ENCODE measurements at places on chromosomes 12 and 14.
A peak's percentile ranks its signal among the peaks of the same experiment; 100 is the strongest.

DNA sequence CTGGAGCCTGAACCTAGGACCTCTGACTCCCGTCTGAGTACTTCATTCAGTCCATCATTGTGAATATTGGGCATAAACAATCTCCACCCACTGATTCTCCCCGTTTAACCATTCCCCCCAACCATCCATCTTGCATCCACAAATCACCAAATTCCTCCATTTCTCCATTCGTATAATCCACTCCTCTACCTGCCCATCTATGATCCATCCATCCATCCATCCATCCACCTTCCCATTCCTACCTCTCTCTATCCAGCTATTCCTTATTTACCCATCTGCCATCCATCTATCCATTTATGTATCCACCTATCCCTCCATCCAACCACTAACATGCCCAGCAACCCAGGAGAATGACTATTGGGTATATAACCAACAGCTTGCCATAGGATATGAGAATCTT, 87.5 kb downstream of the CALM1 start:
- ATAC-seq: no peak

- ATAC-seq: no peak
Observed at GRCh38 chr12:129544716-129545115, 359.1 kb downstream of the TMEM132D start.

GRCh38 chr14:70011708-70012107, 132.5 kb downstream of the SMOC1 start:
- no peak for ATAC-seq

DNA sequence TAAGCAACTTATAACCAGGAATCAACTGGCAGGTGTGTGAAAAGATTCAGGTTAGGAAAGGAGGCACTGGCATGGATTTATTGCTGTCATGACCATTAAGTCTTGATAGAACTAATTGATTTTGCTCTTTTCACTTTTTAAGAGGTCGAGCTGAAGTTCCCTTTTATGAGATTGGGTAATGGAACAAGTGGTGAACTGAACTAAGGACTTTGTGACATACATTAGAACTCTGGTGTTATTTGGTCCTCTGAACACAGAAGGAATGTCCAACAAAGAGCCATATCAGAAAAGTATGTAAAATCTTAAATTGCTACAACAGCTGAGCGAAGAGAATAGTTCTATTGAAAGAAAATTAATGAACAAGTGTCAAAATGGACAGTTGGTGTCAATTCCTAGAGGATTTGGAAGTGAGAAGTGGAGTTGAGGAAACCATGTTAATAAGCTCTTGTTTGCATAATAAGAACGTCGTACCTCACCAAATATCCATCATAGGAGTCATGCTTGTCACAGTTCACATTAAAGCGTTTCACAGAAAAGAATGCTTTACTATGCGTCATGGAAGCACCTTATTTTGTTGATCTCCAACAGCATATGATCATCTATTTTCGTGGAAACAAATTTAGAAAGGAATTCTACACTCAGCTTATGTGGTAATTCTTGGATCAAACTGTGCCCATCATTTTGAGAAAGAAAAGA, 8.4 kb upstream of the MYF6 start:
- no peak for ATAC-seq

- ATAC-seq: no peak
Observed at GRCh38 chr12:2334689-2335088, 281.9 kb downstream of the CACNA1C start.

DNA sequence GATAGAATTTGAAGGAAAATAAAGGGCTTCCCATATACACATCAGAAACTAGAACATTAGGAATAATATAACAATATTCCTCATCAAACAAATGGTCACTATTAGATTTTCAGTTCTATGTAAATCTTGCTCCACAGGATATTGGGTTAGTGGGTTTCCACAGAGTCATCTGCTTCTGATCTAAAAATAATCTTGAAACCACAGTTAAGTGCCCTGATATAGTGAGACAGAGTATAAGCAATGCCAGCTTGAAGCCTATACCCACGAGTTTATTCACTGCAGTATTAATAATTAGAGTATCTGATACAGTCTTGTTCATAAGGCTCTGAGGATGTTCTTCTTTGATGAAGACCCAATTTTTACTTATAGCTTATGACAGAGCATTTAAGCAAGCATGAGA, 74.5 kb upstream of the ATF7IP start:
- ATAC-seq: no peak

GRCh38 chr12:79818856-79819255, 116.0 kb downstream of the PPP1R12A start:
- no peak for ATAC-seq

DNA sequence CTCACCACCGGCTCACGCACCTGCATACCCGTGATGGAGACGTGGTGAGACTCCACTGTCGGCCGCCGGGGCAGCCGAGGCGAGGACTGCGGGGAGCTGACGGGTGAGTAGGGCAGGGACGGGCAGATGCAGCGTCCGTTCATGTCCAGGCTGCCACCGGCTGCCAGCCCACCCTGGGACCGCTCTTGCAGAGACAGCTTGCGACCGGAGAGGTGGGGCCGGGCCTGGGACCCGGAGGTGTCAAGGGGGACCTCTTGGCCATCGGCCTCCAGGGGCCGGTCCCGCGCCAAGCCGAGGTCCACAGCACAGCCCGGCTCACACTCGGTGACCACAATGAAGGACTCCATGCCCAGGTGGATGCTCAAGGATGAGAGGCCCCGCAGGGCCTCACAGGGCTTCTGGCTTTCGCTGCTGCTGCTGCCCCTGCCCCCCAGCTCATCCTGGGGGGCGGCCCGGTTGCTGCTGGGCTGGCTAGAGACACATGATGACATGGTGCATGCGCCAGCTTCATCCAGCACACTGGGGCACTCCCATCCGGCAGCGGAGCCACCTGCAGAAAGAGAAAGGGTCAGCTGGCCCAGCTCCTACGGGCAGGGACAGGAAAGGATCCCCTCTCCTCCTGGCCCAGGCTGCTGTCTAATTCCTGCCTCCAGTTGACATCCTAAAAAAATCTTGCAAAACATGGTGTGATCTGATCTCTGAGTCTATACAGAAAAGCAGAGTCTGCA, 22.3 kb downstream of the CAMKK2 start:
- ATAC-seq: no peak

GRCh38 chr14:53534841-53535240, 381.7 kb upstream of the DDHD1 start:
- no peak for ATAC-seq

GRCh38 chr12:78977304-78977867, 112.8 kb downstream of the SYT1 start:
- no peak for ATAC-seq

- ATAC-seq: no peak
Observed at GRCh38 chr12:38162708-38163441, 153.7 kb upstream of the ALG10B start.

GRCh38 chr14:80456209-80456608, 244.9 kb upstream of the DIO2 start:
- ATAC-seq: no peak

- ATAC-seq: no peak
Observed at GRCh38 chr14:76677534-76678145, 83.6 kb upstream of the VASH1 start.

DNA sequence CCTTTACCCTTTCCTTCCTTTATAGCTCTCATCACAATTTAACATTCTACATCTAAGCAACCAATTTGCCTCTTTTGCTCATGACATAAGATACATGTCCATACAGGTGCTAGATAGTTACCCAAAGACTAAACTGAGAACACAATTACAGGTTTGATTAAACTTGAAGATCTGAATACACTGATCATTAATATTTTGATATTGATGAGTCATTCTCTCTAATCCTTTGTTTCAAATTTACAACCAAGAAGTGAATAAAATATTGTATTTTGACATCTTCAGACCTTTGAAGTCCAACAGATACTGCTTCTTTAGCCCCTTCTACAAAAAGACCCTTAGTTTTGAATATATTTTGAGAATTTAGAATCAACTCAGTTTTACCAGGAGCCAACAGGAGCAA, 2.6 kb downstream of the NAP1L1 start:
- ATAC-seq: no peak

GRCh38 chr12:106304001-106304421, 1.5 kb downstream of the TCP11L2 start:
- ATAC-seq: no peak

DNA sequence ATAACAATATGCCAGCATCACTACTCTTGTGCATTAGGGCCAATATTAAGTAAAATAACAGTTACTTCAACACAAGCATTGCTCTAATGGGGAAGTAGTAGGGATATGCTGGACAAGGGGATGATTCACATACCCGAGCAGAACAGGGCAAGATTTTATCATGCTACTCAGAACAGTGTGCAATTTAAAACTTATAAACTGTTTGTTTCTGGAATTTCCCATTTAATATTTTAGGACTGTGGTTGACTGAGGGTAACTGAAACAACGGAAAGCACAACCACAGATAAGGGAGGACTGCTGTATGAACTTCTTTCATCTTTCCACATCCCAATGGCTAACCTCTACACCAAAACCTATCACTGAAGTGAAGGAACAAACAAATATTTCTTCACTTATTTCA, 36.8 kb downstream of the SARNP start:
- peak; percentile 31 for ATAC-seq

- no peak for ATAC-seq
Observed at GRCh38 chr14:97264516-97265230, 467.5 kb downstream of the VRK1 start.

DNA sequence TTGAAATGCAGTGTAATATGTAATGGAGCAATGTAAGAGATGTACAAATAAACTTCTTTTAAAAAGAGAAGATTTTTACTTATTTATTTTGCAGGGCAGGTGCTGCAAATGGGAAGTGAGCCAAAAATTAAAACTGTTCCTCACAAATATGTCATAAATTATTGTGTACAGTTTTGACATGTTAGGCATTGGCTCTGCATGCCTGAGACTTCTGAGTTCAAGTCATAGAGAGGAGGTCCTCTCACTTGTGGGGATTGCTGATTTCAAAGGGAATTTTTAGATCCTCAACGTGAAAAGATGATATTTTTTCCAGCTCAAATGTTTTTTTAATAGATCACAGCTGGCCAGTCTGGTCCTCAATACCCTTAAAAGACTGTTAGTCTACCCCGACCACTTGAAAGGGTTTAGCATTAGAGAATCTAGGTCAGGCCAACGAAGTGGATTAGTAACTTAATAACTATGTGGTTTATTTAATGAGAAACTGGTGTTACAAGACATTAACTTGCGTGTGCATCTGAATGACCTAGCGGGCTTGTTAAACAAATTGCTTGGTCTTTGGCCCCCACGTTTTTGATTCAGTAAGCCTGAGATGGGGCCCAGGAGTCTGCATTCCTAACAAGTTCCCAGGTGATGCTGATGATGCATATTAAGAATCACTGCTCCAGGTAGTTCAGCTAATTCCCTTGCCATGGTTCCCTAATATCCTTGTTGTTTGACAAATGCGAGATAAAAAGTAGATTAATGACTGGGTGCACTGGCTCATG, 30.9 kb upstream of the WDR89 start:
- peak; percentile 34 for ATAC-seq

GRCh38 chr14:99516156-99516870, 35.1 kb downstream of the CCNK start:
- ATAC-seq: no peak

- ATAC-seq: peak; percentile 53
Observed at GRCh38 chr12:132955094-132956010, 754 bp downstream of the ZNF605 start.

DNA sequence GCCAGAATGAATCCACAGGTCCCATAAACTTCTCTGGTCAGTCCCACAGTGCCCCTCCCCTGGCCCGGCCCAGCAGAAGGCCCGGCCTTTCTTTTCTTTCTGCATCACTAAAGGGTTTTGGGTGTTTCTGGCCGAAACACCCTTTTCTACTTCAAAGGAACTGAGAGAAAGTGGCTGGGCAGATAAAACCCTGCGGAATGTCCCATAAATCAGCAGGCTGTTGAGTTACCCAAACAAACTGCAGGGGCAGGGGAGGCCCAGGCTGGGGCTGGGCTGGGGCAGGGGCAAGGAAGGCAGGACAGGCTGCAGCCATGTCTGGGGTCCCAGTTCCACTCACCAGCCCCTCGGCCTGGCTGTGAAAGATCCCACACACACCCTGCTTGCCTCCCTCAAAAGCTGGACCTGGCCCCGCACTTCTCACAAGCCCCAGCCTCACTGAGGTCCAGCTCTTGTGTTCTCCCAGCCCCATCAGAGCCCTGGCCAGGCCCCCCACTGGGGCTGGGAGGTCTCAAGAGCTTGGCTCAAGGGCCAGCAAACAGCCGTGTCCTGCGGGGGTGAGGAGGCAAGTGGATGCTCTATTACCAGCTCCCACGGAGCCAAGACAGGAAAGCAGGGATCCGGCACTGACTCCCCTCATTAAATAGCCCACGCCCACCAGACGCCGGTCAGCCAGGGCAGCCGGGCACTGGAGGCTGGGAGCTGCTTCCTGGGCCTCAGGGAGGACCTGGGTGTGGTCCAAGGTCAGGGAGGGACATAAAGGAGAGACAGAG, 41.9 kb downstream of the CCNK start:
- no peak for ATAC-seq

- ATAC-seq: peak; percentile 9
Observed at GRCh38 chr14:61516118-61516743, 179.1 kb upstream of the HIF1A start.

- no peak for ATAC-seq
Observed at GRCh38 chr12:5733136-5733755, 211.8 kb downstream of the ANO2 start.

DNA sequence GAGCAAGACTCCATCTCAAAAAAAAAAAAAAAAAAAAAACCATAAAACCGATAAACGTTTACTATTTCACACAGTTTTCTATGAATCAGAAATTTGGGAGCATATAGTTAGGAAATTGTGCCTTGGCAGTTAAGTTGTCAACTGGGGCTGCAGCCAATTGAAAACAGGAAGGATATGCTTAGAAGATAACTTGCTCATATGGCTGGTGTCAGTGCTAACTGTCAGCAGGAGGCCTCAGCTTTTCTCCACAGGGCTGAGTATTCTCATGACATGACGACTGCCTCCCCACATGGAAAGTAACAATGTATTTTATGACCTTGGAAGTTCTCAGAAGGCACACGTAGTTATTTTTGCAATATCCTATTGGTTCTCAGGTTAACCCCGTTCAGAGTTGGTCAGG, 29.6 kb upstream of the OR5AU1 start:
- no peak for ATAC-seq
